G401 (cell line): ENCODE measurements at places on chromosomes 16 and 17.

DNA sequence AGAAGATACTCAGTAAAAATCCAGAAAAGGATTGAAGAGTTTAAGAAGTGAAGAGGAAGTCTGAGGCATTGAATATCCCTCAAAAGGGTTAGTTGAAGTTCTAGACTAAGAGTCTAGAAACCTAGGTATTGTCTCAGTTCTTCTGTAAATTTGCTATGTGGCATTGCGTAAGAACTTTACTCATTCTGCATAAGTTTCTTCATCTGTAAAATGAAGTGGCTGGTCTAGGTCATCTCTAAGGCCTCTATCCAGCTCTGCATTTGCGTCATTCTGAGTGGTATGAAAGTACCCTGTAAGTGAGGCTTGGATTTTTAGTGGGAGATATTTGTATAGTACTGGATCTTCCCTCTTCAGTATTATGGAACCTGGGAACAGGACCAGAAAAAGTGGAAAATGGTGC, 130.2 kb downstream of the MYO1D start:
- DNase-seq: no peak

DNA sequence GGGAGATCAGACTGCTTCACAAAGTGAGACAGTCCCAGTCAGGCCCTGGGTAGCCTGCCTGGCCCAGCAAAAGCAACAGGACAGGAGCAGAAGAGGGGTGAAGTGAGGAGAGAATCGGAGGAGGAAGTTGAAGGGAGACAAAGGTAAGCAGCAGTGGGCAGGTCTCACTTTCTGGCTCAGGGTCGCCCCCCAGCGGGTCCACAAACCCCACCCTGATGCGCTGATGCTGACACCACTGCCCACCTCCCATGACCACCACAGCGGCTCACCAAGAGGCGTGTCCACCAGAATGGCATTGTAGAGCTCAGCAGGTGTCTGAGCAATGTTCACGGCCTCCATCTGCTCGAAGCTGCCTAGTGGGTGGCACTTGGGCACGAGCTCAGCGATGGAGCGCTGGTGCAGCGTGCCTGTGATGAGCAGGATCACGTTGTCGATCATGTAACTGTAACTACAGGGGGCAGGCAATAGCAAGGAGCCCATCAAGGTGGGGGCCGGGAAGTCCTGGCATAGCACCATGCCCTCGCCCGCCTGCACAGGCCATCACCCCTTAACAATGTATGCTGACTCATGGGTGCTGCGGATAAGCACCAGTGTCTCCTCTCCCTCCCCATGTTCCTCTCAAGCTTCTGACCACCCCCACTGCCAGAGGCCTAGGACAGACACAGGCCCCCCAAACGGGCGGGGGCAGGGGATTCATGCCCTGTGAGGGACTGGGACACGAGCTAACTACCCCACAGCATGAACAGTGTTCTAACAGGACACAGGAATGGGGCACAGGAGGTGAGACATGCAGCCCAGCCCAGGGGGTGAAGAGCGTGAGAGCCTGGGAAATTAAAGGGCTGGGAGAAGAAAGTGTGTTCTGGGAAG, 13.6 kb downstream of the HSD11B2 start:
- no peak for DNase-seq

GRCh38 chr16:47043970-47044684, 70.7 kb upstream of the DNAJA2 start:
- no peak for DNase-seq

DNA sequence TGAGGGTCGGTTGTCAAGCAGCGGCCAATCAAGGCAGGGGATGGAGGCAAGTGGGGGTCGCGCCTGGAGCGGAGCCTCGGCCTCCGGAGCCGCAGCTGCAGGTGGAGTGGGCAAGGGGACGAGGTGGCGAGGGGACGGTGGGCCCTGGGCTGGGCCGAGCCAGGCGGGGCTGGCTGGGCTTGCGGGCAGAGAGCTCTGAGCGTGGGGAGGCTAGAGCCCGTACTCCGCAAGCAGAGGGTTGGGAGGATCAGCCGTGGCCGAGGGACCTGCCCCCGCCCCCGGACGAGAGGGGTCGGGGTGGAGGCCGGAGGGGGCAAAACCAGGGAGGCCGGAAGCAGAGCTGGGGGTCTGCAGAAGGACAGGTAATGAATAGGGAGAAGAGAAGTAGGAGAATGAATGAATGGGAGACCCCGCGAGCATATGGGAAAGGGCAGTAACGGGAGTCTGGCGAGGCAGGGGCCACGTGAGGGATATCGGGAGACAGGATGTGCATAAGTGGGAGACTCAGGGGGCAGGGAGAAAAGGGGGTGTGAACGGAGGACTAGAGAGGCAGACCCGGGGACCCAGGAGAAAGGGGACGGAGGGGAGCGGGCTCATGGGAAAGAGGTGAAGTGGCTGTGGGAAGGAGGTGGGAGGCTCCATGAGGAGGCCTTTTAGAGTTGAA, at the start of gene KATNB1:
KATNB1 (plus strand) TSS at position 16 of the 664 bp plus-strand sequence. CDS start 1,474 bp downstream, outside the sequence.
- peak; percentile 21 for DNase-seq

DNA sequence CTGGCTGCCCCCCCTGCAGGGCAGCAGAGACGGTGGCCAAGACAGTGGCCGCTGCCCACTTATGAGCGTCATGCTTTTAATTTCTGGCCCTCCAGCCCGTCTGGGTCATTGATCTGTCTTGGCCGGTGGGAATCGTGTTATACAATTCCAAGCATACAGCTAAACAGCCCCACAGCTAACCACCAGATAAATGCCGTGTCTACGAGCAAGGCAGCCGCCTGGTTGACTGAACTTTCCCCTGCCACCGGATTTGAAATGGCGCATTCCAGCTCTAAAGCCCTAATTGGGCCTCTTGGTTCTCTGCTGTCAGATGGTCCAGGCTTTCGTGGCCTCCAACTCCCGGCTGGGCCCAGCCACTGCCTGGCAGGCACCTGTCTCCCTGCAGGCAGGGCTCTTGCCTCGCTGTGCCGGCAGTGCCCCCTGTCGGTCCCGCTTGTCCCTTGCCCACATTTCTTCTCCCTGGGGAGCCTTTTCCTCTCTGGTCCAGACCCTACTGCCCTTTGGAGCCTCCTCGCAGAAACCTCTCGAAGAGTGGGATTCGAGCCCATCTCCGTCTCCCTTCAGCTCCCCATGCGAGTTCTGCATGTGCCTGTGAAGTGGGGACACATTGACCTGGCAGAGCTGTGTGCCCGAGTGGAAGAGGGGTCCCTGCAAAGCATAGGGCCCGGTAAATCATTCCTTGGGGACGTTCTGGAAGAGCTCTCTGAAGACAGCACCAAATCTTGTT, 1.8 kb upstream of the RBFOX3 start:
- peak; percentile 95 for DNase-seq

DNA sequence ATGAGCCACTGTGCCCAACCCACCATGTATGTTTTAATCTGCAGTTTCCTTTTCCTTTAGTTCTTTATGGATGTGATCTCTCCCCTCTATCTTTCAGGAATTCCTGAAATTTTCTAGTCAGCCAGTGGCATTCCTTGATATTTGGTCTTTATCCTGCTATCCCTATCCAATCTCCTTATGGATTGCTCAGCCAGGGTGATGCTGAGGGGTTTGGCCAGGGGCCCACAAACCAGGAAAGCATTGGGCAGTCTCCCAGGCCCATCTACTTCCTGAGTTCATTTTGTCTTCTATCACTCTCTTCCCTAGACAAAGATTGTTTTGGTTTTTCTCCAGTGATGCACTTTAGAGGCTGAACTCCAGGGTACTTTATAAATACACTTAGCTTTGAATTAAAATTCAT, 115.9 kb downstream of the KATNIP start:
- no peak for DNase-seq

DNA sequence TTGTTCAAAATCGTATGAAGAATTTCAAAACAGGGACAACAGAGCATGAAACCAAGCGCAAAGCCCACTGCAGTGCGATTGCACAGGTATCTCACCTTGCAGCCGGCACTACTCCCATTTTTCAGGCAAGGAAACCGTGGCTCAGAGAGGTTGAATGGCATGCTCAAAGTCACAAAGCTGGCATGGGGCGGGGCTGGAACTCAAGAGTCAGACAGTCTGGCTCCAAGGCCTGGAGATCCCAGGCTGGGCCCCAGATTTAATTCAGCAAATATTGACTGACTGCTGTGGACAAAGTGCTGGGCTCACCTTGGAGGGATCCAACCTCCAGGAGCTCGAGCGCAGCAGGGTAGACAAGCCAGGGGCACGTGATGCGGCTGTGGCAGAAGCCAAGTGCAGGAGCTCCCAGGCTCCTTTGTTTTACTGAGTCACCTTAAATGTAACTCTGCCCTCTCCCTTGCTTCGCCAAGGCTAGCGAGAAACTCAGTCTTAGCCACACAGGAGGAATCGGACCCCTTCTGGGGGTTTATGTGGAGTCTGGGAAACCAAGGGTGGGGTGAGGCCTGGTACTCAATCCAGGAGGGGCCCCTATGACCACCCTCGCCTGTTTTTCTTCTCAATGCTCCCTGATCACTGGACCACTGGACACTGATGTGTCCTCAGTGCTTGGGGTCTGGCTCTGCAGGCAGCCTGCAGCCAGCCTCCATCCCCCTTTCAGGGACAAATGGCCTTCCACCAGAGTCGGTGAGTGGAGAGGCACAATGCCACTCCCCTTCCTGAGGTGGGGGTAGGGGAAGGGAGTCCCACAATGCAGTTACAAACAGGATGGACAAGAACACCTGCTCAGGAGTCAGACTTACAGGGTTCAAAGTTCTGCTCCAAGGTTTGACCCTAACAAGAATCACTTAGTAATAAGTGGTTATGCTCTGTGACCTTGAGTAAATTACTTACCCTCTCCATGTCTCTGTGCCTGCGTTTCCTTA, 3.9 kb upstream of the SPATA20 start:
- DNase-seq: no peak

- no peak for DNase-seq
These were observed 10.6 kb downstream of the MIEN1 start for GRCh38 chr17:39719563-39720355.

- DNase-seq: no peak
These were observed 380.0 kb upstream of the SOX9 start for GRCh38 chr17:71740866-71741265.

- no peak for DNase-seq
These were observed 18.3 kb upstream of the ADCY7 start for GRCh38 chr16:50247906-50248608.

GRCh38 chr17:72008236-72008876, 112.5 kb upstream of the SOX9 start:
- no peak for DNase-seq

DNA sequence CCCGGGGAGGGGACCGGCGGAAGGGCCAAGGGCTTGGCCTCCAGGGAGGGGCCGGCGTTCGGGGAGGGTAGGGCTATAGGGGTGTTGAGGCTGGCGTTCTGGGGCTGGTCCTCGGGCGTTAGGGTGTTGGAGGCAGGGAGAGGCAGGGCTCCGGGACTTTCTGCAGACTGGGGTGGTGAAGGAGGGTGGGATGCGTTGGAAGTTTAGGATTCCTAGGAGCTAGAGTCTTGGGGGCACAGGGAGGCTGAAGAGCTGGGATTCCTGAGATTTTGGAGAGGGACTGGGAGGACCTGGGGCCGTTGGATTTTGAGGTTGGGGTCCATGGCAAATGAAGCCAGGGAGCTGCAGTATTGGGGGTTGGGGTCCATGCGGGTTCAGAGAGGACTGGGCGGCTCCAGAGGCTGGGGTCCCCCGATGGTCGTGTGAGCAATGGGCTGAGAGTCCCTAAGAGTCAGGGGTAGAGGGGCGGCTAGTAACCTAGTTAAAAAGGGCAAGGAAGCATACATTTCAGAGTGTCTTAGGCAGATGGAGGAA, 740 bp downstream of the NFATC2IP start:
- DNase-seq: no peak

DNA sequence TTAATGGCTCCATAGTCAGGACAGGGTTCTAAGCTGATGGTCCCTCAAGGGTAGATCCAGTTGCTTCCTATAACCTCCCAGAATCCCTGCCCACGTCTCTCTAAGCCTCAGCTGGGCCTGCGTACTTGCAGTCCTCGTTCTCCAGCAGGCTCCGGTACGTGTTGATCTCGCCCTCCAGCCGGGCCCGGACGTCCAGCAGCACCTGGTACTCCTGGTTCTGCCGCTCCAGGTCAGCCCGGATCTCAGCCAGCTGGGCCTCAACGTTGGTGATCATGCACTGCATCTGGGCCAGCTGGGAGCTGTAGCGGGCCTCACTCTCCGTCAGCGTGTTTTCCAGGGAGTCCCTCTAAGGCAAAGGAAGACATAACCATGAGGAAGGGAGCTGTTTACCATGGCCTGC, 4.5 kb downstream of the KRT32 start:
- no peak for DNase-seq

GRCh38 chr16:10171221-10171620, 11.0 kb downstream of the GRIN2A start:
- no peak for DNase-seq

GRCh38 chr17:81298325-81298990, 3.4 kb upstream of the SLC38A10 start:
- DNase-seq: no peak

- DNase-seq: no peak
These were observed 36.7 kb downstream of the HNF1B start for GRCh38 chr17:37708008-37708615.

GRCh38 chr16:31476303-31477219, 4.6 kb downstream of the TGFB1I1 start:
- no peak for DNase-seq

DNA sequence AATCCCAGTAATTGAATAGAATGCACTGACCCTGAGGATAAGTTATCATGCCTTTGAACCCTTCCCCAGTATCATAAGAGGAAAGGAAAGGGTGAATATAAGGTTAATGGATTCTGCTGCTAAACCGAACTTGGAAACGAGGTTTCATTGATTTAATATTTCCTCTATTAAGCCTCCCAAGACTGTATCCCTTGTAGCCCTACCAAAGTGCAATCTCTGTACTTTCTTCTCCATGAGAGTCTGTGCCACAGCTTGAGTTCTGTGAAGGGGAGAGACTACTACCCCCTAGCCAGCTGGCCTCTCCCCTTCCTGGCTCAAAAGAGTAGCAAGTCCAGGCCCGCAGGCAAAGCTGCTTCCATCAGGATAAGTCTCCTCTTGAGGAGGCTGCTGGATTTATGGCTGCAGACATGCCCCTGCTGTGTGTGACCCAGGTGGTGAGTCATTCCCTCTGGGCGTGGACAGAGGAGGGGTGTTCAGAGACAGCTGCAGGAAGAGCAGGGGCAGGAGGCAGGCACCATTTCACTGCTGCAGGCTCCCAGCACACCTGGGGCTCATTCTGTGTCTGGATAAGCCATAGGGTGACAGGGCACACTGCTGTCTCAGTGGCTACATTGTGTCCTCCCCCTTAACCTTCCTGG, 58.4 kb downstream of the TOM1L2 start:
- DNase-seq: no peak

DNA sequence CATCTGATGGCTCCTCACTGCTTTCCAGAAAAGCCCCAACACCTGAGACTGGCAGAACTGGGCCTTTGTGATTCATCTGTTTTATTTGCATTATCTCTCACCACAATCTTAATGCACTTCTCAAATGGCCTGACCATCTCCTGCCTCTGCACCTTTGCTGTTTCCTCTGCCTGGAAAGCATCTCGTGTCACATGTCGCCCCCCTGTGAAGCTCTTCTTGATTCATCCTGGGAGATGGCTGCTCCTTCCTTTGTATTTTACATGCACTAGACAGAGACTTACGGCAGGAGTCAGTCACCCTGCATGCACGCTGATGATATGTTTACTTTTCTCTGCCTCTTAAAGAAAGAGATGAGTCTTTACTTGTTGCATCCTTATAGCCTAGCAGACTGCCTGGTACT, 30.0 kb downstream of the HNF1B start:
- DNase-seq: no peak

GRCh38 chr17:10549096-10549842, at the start of gene MYH2:
MYH2 (minus strand) TSS chr17:10549658; CDS start chr17:10547920, 1,738 bp downstream.
- no peak for DNase-seq
